ENCODE measurements at places on chromosomes 1 and 21.
A peak's percentile ranks its signal among the peaks of the same experiment; 100 is the strongest.

DNA sequence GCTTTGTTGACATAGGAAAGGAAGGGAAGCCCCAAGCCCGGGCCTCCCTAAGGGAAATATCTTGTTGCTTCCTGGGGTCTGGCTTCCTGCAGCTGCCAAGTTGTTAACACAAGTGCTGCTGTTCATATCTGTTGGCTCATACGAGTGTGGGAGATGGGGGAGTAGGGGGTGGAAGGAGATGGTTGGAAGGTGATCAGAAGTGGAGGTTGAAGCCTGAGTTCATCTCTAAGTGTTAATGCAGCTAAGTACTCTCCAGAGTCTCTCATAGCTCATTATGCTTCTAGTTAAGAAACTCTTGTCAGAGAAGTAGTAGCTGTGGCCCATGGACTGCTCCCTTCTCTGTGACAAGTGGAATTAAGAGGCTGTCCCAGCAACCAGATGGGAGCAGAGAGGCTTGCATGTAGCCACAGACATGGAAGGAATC lies 319.2 kb upstream of the SPAG17 start:
- DNase-seq: no peak

DNA sequence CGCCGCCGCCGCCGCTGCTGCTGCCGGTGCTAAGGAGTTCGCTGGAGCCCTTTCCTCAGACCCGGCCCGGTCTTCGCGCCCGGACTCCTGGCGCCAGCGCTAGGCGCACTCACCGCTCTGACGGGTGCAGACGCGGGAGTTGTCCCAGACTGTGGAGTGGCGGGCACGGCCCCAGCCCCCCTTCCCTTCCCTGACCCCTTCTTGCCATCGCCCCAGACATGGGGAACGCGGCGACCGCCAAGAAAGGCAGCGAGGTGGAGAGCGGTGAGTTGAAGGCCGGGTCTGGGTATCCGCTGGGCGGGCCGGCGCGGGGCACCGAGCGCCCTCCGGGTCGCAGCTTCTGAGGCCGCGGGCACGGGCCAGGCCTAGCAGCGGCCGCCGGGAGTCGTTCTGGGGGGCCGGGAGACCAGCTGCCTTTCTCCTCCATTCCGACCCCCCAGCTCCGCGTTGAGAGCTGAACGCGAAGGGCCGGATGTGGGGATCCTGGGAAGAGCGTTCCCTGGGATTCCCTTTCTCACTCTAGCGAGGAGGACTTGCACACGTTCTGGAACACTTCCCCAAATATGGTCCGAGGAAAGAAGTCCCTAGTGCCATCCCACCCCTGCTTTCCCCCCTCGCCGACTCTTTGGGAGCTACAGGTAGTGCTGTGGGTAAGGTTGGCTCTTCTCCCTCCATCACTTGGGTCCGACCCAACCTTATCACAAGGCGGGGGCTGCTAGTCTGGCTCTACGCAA lies 65.8 kb upstream of the PRKACB start:
- peak; percentile 21 for DNase-seq

GRCh38 chr1:231636157-231636556 lies 9.6 kb downstream of the DISC1 start:
- DNase-seq: no peak

- no peak for DNase-seq
Observed at GRCh38 chr1:183024317-183025009, 1.2 kb downstream of the LAMC1 start.

GRCh38 chr1:167630568-167631385 lies 745 bp downstream of the RCSD1 start:
- DNase-seq: no peak

DNA sequence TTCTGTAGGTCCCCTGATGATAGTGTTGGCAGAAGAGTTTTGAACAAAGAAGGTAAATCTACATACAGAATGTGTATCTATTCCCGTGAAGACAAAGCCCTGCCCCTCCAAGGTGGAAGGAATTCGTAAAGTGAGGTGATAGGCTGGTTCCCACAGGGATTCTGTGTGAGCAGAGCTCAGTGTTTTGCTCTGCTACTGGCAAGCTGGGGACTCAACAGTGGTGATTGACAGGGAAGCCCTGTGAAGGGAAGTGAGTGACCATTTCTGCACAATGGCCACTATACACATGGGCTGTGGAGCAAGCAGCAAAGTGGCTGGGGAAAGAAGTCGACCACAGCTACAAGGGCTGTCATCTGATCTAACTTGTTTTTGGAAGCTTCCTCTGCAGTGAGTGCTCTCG lies 90.0 kb upstream of the LRRN2 start:
- no peak for DNase-seq

- no peak for DNase-seq
Observed at GRCh38 chr1:179217943-179218507, 11.5 kb downstream of the ABL2 start.

DNA sequence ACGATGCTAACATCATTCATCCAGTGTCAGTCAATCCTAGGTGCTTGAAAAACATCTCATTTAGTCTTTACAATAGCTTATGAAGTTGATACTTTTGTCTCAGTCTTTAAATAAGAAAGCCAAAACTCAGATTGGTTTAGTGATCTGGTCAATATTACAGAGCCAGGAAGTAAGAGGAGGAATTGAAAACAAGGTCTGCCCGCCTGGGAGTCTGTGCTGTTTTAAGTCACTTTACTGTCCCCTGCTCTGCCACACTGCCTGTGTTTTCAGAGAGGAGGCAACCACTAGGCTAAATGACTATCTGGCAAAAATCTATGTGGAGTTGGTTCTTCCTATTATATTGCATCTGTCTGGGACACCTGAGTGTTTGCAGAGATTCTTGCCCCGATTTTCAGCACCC lies 62.3 kb downstream of the ST6GALNAC3 start:
- DNase-seq: peak; percentile 16

DNA sequence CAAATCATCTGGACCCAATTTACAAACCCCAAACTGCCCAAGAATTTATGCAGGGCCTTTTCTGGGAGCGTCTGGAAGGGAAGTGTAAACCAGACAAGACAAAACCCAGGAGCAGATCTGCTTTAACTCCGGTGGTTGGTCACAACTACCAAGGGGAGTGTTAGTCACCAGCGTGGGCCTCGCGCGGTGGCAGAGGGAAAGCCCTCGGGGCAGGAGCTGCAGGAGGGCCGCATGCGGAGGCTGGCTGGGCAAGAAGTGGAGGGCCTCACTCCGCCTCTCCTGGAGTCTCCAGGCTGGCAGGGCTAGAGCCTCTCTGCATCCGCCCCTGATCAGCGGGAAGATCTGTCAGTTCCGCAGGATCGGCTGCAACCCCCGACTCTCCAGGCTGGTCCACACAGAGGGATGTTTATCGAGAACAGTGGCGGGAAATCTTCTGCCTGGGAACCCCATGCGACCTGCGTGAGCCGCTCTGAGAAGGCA lies 2.0 kb downstream of the COL24A1 start:
- no peak for DNase-seq

DNA sequence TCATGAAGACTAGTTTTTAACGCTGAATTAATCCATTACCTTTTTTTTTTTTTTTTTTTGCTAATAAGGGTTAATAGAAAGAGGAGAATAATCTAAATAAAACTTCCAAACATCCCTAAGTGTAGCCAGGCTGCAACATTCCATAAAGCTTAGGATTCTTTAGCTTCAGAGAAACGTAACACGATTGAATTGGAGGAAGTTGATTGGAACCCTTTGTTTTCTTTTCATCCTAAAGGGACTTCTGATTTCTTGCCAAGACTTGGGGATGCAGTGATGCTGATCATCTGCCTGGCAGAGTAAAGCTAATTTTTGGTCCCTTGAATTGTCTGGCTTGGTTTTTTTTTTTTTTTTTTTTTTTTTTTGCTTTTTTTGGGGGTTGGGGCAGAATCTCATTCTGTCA lies 142.9 kb downstream of the VPS13D start:
- DNase-seq: no peak

DNA sequence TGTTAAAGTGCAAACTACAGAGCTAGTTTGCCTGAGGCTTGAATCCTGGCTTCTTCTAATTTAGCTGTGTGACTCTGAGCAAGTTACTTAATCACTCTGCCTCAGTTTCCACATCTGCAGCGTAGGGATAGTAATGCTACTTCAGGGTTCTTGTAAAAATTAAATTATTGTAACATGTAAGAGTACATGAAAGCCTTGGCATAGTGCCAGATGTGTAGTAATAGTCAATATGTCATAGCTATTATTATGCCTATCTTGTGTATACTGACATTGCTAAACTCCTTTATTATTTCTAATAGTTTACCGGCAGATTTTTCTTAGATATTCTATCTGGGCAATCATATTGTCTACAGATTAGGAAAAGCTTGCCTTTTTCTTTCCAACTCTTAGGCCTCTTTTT lies 6.8 kb upstream of the TADA1 start:
- DNase-seq: no peak

- DNase-seq: no peak
Observed at GRCh38 chr1:40107290-40107959, 10.4 kb upstream of the PPT1 start.

DNA sequence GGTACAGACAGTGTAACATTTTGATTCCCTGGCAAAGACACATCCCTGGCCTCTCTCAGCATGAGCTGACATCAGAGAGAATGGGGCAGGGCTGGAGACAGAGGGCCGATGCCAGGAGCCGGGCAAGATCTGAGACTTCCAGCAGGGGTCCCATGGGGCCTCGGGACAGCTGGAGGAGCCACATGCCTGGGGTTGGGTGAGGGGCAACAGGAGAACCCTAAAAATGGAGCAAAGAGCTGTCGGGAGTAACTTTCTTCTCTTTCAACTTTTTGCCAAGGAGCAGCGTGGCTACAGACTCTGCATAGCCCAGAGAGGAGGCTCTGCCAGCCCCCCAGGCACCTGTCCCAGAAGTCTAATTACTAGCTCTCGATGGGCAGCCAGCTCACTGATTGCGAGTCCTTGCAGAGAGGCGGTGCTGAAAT lies 130.8 kb downstream of the LACTBL1 start:
- no peak for DNase-seq

- DNase-seq: no peak
Observed at GRCh38 chr1:66352792-66353191, 181.2 kb upstream of the SGIP1 start.

DNA sequence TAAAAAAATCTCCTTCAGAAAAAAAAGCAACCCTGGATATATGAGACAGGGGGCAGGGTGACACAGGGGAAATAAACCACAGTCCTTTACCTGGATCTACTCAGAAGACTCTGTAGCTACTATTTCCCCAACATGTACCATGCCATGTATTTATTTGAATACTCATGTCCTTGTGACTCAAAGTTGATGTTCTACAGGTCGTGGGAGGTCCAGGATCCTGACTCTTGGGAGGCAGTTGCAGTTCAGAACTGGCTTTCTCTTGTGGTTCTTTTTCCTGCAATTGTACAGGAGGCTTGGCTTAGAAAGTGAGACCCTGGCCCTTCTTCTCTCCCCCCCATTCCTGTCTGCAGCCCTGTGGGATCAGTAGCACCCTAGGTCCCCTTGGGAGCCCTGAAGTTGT lies 5.8 kb upstream of the IL24 start:
- DNase-seq: no peak

GRCh38 chr1:187384504-187384903 lies 555.8 kb downstream of the PLA2G4A start:
- DNase-seq: no peak

DNA sequence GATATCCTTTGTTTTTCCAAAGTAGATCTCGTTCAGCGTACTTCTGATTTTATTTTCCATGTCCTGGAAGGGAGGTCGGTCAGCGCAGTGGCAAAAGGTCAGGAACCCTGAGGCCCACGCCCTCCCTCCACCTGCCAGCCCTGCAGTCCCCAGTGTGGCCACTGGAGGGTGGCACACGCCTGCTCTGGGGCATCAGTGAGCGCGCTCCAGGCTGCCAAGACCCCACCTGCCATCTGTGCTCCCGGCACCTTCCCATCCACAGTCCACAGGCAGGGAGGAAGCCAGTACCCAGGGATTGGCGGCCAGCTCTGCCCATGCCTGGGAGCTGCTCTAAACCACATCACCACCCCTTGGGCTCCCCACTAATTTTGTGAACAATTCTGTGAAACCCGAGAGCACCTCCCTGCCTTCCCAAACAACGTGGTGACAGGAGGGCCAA lies 32.3 kb downstream of the SLC66A1 start:
- peak; percentile 78 for DNase-seq

DNA sequence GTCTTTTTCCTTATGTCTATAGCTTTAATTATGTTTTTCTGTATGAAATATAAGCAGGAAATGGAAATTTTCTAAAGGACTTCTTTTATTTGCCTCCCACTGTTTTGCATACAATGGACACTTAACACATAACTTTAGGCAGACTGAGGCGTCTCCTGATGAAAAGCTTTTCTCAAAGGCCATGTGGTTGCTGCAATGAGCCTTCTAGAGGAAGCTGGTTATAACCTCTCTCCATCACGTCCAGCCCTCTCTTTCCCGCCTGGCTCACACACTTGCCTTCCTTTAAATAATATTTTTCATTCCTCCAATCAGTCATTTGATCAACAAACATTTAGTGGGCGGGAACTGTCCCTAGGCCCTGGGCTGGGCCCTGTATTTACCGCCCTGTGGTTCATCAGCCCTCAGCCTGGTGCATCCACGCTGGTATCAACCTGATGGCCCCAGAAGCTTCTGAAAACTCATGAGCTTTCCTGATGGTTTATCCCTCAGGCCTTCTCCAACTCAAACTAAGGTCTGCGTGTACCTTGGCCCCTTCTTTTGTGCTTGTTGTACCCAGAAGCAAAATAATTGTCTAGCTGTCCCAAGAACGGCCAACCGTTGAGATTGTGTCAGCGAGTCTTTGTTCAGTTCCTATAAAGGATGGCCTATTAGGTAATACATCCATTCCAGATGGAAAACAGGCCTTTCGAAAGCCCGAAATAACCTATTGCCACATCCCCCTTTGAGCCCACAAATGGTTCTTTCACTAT lies 75.3 kb upstream of the LYST start:
- no peak for DNase-seq

DNA sequence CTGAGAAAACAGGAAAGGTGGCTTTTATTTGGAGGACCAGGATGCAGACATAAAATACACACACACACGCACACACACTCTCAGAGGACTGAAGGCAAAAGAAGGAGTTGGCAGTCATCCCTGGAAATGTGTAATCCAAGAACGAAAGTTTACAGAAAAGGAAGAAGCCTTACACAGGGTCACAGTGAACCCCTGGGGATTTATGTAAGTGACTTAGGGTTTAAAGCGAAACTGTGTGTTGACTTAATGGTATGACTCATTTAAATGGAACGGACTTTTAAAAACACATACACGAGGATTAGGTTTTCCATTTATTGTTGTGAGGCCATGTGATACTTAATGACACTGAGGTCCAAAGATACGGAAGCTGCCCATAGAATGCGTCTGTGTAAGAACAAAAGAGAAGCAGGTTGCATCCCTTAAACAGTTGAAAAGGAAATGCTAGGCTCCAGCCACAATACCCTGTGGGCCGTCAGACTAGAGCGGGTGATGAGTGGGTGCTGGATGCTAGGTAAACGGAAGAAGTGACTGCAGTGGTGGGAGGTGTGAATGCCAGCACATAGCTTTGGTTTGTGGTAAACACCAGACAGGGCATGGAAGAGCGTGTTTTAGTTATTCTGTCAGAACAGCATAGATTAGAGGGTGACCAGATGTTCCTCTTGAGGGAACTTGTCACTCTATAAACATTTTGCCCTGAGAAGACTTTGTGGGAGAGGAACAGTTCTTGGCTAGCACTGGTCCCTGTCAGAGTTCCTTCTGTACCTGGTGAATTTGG lies 21.6 kb upstream of the BCL10 start:
- peak; percentile 70 for DNase-seq

Measured in GM13976 (cell line).